ENCODE measurements at places on chromosomes 3 and 15.

DNA sequence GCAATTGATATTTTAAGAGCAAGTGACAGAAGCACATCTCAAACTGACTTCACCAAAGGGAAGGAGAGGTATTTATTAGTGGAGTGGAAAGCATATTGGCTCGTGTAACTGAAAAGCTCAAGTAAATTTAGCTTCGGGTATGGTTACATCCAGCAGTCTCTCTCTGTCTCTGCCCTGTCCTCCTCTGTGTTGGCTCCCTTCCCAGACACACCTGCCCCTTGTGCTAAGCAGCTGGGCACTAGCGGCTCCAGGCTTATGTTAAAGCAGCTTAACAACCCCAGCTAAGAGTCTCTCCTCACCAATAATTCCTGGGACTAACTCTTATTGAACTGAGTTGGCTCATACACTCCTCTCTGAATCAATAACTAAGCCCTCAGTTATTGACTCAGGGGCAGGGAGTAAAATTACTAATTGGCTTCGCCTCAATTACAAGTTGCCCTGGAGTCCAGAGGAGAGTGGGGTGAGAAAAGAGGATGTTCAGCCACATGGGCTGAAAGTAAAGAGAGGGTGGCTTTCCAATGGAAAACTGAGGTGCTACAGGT lies 12.8 kb upstream of the SH3BP5 start:
- no peak for DNase-seq

DNA sequence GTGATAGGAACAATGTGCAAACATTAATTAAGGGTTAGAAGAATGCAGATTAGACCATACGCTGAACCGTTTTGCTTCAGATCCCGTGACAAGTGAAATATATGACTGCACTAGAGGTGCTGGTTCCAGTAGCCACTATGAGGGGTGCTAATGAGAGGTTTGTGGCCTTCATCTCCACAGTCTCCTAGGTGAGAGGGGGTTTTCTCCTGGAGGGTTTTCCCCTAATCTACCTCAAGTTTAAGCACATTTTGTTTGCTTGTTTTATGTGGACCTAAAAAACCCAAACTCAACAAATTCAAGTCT lies 13.7 kb upstream of the SHF start:
- no peak for DNase-seq

DNA sequence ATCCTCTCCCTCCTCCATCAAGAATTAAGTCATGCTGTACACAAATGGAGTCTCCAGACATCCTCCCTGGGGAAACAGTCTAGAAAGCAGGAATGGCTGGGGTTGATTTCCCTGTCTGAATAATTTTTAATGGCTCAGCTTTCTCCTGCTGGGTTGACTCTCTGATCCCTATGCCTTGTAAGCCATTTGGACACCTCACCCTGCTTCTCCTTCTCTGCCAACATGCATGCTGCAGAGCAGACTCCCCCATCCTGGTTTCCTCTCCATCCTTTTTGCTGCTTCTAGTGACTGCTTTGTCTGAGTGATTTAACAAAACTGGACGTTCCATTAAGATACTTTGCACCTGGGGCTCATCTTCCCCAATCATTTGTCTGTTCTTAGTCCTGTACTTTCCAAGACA lies 22.2 kb downstream of the SV2B start:
- no peak for DNase-seq

- peak; percentile 64 for DNase-seq
Measured at GRCh38 chr15:89472785-89473256, 23.6 kb downstream of the RHCG start.

GRCh38 chr15:53831907-53832770 lies 72.7 kb upstream of the WDR72 start:
- DNase-seq: no peak

GRCh38 chr3:474828-475227 lies 278.3 kb downstream of the CHL1 start:
- no peak for DNase-seq

GRCh38 chr3:62048577-62048976 lies 324.8 kb downstream of the FEZF2 start:
- no peak for DNase-seq

DNA sequence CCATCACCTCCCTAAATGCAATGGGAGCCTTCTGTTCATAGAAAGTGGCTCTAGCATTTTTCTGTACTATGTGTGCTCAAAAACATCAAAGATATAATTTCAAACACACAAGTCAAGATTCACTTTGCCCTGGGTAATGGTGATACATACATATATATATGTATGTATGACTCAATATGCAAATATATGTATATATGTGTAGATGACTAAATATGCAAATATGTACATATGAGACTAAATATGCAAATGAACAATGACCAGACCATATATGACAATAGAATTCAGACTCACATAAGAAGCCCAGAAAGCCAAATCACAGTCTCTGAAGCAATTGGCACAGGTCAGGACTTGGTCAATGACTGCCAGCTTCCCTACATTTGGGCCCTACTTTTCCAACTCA lies 36.9 kb upstream of the SNRK start:
- DNase-seq: no peak

DNA sequence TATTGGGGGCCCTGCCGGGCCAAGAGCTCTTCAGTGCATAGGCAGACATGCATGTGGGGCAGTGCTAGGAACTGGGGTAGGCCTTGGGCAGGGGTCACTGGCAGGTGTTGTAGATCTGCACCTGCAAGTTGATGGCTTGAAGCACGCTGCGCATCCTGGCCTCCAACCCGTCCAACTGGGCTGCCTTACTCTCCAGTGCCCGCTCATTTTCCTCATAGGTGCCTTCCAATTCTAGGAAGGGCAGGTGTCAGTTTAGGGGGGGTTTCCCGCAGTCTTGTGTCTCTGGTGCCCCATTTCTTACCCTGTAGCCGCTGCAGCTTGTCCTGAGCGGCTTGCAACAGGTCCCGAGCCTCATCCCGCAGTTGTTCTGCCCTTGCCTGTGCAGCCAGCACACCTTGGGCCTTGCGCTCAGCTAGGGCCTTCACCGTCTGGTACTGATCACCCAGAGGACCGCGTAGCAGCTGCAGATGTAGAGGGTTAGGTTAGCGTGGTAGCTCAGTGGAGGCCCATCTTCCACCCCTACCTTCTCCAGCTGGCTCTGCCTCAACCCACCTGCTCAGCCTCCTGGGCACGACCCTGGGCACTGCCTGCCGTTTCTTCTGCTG lies 611 bp upstream of the USP19 start:
- no peak for DNase-seq

DNA sequence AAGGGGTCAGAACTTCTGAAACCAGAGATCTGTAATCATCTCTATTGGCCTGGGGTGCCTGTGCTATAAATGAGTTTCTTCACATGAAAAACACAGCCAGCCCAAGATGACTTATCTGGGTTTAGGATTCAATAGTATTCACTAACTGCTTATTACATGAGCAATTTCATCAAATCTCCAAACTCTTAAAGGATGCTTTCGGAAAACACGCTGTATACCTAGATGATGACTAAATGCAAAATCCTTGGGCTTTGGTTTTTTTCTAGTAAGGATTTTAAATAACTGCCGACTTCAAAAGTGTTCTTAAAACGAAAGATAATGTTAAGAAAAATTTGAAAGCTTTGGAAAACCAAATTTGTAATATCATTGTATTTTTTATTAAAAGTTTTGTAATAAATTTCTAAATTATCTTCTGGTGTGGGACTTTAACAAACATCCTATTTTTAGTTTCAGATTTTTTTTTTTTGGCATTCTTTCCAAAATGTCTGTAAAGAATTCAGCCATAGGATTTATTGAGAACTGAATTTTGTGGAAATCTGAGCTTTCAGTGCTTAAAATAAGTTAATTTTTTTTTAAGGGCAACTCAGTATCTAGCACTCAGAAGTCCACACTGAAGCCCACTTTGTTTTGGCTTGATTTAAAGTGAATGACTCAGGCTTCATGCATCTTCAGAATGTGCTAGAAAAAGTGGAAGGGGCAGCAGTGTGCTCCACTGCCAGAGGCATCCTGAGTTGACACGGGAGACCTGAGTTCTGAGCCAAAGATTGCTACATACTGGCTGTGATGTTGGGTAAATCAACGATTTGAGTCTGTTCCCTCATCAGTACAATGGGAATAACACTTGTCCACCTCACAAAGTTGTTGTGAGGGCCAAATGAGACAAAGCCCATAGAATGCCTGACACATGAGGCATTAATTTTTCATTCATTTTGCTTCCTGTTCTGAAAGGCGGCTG lies 18.7 kb downstream of the TMEM43 start:
- peak; percentile 31 for DNase-seq

- DNase-seq: no peak
Measured at GRCh38 chr3:29348316-29348715, 67.4 kb downstream of the RBMS3 start.

- DNase-seq: no peak
Measured at GRCh38 chr15:76359152-76359551, 22.6 kb downstream of the ISL2 start.

- DNase-seq: no peak
Measured at GRCh38 chr3:43905157-43905556, 214.4 kb downstream of the ABHD5 start.

GRCh38 chr3:133938770-133939462 lies 43.2 kb upstream of the RAB6B start:
- DNase-seq: no peak
